ENCODE measurements at places on chromosomes 6 and 20.
A peak's percentile ranks its signal among the peaks of the same experiment; 100 is the strongest.

- DNase-seq: no peak
These were observed 13.0 kb downstream of the FOXF2 start for GRCh38 chr6:1402369-1402768.

DNA sequence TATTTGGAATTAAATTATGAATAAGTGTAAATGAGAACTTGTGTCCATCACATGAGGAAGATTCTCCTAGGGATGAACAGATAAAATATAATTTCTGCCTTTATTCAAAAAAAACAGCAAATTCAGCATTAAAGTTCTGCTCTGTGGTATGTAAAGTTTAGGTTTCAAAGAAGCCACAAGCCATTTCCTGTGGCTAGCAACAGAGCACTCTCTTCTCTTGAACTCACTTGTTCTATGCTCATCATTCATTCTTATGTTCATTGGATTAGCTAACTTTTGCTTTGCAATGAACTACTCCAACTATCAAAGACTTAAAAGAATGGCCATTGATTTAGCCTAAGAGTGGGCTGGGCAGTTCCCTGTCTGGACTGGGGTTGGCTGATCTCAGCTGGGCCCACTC lies 20.8 kb upstream of the SNRPB2 start:
- no peak for DNase-seq

GRCh38 chr6:112513175-112513574 lies 166.0 kb downstream of the RFPL4B start:
- DNase-seq: no peak

DNA sequence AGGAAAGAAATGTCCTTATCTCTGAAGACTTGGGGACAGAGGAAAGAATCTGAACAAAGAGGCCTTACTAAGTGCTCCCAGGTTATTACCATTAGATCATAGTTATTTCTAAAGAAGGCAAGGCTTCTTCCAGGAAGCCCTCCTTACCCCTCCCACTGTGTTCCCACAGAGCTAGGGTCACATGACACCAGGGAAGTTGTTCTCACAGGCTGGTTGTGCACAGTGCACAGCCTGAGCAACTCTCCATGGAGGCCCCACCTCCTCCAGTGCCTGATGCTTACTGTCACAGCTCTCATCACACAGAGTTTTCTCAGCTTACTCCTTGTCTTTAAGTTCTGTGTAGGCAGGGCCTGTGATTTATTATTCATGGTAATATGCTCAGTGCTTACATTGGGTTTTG lies 68.9 kb upstream of the SCGN start:
- no peak for DNase-seq

GRCh38 chr6:106141441-106142237 lies 55.5 kb downstream of the PRDM1 start:
- no peak for DNase-seq

GRCh38 chr6:111478749-111479148 lies 4.3 kb downstream of the REV3L start:
- peak; percentile 53 for DNase-seq
